ENCODE measurements at places on chromosomes 6 and 20. TPM values are rescaled to one million over a fixed set of nuclear protein-coding genes. Genes with fewer than 3 reads are reported as not detected.
A peak's percentile ranks its signal among the peaks of the same experiment; 100 is the strongest.

The AP5S1 gene
- total RNA-seq: 9.5 TPM

The PLCB1 gene
- total RNA-seq: 6.0 TPM

GRCh38 chr20:7930343-7930742 is 9.9 kb downstream of the HAO1 start:
- DNase-seq: no peak

- no peak for DNase-seq
Observed at GRCh38 chr6:35206346-35206745, 7.4 kb upstream of the SCUBE3 start.

DNA sequence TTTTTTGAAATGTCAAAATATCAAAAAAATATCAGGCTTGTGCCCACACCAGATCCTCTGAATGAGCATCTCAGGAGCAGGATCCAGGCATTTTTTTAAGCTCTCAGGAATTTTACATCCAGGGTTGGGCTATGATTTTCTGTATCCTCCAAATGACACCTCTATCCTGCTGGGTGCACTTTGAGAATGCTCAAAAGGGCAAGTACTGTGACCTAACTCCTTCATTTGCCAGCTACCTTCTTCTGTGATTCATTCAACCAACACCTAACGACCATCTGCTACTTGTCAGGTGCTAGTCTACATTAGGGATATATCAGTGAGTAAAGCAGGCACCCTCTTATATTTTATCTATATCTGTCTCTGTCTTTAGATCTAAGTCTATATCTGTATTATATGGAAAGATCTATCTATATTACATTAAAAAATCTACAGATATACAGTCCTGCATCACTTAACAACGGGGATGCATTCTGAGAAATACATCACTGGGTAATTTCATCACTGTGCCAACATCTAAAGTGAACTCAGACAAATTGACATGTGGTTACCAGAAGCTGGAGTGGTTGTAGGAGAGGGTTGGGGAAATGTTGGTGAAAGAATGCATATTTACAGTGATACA is 131.6 kb downstream of the KIF16B start:
- DNase-seq: no peak

GRCh38 chr20:5667705-5668528 is 82.3 kb upstream of the SHLD1 start:
- no peak for DNase-seq

- DNase-seq: no peak
Observed at GRCh38 chr20:51431321-51431720, 111.2 kb downstream of the NFATC2 start.

GRCh38 chr6:161694995-161695394 is 421.1 kb upstream of the AGPAT4 start:
- peak; percentile 17 for DNase-seq

- no peak for DNase-seq
Observed at GRCh38 chr6:129510950-129511349, 199.0 kb downstream of the ARHGAP18 start.
